ENCODE measurements at places on chromosomes 12 and 14.

- no peak for DNase-seq
Measured at GRCh38 chr14:50964683-50965390, 20.6 kb upstream of the PYGL start.

DNA sequence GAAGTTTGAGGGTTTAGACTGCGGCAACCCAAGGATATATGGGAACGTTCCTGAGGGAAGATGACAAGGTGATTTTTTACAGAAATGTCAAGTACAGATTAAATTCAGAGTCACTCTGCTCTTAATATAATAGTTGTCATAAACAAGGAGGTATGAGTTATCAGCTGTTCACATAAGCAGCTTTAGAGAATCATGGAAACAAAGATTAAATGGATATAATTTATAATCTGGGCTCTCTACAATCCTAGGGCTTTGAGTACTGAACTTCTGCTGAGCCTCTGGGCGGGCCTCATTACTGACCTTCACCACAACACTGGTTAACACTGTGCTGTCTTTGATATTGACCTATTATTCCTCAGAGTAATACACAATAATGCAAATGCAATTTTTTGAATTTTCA is 577.8 kb downstream of the RPS29 start:
- DNase-seq: no peak

DNA sequence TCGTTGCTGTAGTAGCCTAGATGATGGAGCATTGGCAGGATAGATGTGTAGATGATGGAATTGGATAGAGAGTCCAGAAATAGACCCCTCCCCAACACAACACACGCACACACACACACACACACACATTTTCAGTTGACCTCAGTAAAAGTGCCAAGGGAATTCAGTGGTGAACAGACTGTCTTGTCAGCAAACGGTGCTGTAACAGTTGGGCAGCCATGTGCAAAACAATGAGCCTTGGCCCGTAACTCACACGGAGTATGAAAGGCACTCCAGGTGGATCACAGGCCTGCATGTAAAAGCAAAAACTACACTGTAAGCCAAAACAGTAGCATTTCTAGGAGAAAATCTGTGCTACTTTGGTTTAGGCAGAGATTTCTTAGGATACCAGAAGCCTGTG is 87.8 kb downstream of the DDX51 start:
- DNase-seq: no peak

DNA sequence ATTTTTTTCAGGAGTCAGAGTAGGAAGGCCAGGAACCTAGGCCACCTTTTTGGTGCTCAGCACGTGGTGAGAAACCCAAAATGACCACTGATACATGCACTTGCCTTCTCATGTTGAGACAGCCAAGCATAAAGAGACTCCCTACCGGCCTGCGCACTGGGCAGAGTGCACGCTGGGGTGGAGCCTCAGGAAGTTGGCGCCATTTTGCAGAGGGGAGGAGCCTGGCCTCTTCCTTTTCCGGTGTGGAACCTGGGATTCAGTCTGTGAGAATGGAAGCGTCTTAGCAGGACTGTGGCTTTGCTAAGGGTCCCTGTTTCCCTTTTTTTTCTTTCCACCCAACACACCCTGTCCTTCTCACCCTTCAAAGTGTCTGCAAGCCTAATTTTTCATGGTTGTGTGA is 62.9 kb upstream of the RTRAF start:
- DNase-seq: no peak

- DNase-seq: no peak
Measured at GRCh38 chr14:32706721-32707519, 231.8 kb upstream of the NPAS3 start.

- DNase-seq: peak; percentile 20
Measured at GRCh38 chr14:105493921-105494605, 3.0 kb downstream of the TEDC1 start.

GRCh38 chr14:98931911-98932310 is 340.1 kb downstream of the BCL11B start:
- no peak for DNase-seq

- DNase-seq: no peak
Measured at GRCh38 chr14:51203881-51204280, 36.2 kb upstream of the TMX1 start.

- no peak for DNase-seq
Measured at GRCh38 chr14:75450381-75451276, 22.8 kb downstream of the JDP2 start.

GRCh38 chr12:78062786-78063185 is 232.1 kb downstream of the NAV3 start:
- DNase-seq: no peak

GRCh38 chr12:84384384-84384783 is 528.2 kb downstream of the SLC6A15 start:
- no peak for DNase-seq

GRCh38 chr12:22653075-22653474 is 28.1 kb downstream of the ETNK1 start:
- DNase-seq: no peak

DNA sequence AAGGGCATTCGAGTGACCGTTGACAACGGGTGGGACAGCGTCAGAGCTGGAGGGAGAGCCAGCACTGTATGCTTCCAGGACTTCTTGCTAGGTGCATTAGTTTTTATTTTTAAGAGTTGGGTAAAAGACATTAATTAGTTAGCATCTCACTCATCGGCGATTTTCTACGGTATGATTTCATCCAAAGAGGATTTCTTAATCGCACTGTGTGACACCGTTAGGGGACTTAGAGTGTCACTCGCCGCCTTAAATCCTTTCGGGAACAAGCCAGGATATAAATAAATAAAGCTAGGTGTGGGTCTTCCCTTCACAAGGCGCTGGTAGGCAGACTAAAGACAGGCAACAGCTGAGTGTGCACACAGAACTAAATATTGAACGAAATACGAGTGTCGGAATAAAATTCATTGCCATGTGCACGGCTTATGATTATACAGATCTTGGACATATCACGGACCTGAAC is 869 bp upstream of the NOVA1 start:
- DNase-seq: no peak

DNA sequence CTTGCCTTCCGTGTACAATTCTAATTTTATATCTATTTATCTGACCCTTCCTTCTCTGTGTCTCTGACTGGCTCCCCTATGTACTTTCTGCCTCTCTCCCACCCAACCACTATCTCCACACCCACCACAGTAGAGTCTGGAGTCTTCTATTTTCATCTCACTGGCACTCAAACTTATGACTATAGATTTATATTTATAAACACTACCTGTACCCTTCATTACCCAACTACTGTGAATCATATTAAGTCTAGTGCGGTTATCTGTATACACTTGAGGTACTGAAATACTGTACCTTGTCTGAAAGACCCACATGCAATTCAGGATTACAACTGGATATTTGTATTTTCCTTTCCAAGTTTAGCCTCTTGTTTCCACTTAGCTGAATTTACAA is 36.1 kb downstream of the ATP2B1 start:
- no peak for DNase-seq

- DNase-seq: no peak
Measured at GRCh38 chr12:130611026-130611905, 104.8 kb downstream of the RIMBP2 start.

GRCh38 chr12:48780381-48781025 is 8.4 kb downstream of the ADCY6 start:
- no peak for DNase-seq

DNA sequence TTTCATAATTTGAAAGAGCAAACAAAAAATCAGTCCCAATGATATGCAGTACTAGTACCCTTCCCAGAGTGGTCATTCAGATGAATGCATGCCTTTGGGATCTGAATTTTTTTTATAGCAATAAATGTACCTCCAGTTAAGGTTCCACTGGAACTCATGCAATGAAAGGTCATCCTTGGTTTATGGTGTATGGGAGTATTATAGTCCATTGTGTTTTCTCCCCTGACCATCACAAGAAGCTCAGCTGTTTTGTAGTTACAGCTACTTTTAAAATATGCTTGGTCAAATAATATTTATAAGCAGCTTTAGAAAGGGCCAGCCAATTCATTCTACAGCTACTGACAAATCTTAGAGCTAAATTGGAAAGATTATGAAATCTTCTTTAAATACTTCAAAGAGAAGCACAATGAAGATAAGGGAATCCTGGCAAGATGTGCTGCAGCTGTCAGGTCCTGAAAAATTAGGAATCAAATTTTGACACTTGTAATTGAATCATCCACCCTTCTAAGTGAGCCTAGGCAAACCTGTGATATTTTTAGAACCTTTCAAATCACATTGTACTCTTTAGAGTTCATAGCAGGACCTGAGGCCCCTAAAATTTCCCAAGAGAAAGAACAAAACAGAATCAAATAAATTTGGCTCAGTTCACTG is 46.5 kb downstream of the IFT81 start:
- no peak for DNase-seq

GRCh38 chr12:70628701-70629480 is 8.3 kb downstream of the PTPRB start:
- no peak for DNase-seq

DNA sequence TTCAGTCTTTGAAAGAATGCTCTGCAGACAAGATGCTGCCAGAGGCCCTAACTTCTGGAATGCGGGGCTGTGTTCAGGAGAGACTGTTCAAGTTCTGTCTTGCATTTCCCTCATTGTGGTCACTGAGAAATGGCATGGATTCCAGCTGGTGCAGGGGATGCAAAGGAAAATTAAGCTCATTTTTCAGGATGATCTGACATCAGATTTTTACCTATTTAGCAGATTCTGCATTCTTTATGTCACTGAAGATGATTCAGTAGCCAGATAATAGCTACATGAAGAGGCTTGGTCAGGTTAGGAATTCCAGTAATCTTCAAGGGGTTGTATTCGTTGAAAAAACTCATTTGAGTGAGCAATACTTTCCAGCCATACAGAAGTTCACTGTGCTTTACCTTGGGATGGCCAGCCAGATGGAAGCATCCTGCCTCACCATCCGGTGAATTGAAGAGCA is 16.1 kb upstream of the MFAP5 start:
- DNase-seq: no peak

- DNase-seq: no peak
Measured at GRCh38 chr14:58797010-58797429, 159.3 kb downstream of the DACT1 start.

DNA sequence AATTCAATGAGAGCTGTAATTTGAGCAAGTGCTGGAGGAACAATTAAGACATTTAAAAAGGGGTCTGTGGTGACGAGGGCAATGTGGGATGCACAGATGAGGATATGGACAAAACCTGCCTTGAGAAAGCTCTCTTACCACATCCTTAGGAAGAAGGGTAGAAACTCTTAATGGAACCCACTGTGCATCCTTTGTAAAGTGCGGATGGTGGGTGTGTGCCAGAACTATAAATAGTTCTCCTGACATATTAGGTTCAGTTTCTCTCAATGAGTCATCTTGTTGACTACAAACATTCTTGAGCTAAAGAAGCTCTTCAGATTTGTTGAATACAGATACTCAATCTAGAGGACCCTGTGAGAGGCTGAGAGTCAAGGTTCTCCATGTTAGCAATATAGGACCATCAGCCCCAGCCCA is 106.1 kb upstream of the ANO4 start:
- DNase-seq: no peak

GRCh38 chr12:98275131-98275475 is 240.3 kb upstream of the TMPO start:
- no peak for DNase-seq

DNA sequence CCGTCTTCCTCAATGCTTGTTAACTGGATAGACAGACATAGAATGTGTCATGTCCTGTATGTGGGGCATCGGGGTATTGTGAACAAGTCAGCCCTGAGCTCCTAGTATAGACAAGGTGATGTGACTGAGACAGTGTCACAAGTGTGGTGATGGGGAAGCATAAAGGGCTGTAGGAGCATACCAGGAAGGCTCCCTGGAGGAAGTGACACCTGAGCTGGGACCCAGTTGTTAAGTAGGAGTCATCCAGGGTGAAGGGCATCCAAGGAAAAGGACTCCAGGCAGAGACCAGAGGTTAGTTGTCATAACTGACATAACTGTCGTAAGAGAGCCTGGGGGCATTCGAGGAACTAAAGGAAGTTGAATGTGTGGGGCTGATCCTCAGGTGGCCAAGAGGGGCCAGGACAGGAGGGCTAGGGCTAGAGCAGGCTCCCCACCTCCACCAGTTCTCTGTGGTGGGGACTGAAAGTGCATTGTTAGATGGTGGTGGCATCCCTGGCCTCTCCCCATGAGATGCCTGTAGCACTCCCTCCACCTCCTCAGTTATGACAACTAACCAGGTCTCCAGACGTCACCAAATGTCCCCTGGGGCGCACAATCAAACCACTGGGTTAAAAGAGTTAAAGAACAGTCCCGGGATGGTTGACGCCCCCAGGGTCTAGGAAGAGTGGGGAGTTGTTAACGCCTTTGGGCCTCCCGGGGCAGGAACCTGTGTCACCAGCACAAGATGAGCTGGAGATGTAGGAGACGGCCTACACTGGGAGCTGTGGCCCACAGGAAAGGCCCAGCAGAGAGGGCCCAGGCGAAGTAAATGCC is 2.4 kb downstream of the FICD start:
- DNase-seq: no peak

DNA sequence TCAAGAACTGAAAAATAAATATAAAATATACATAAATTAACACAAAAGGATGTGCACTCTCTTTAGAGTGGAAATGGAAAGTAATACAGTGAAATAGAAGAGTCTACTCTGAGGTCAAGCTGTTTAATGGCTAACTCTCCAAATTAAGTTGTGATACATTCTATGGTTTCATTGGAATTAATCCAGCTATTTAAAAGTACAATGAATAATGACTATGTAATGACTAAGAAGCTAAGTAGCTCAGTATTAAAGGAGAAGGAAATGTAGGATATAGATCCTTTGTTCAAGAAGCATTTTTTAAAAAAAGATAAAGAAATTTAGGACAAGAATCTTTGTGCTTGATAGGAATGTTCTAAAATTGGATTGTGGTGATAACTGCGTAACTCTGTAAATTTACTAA is 85.3 kb downstream of the LRP6 start:
- DNase-seq: no peak

- no peak for DNase-seq
Measured at GRCh38 chr12:51669271-51669670, 78.2 kb downstream of the SCN8A start.

- no peak for DNase-seq
Measured at GRCh38 chr12:109655578-109655977, 58.0 kb upstream of the FAM222A start.

GRCh38 chr14:54662491-54663133 is 95.7 kb downstream of the SAMD4A start:
- DNase-seq: no peak

DNA sequence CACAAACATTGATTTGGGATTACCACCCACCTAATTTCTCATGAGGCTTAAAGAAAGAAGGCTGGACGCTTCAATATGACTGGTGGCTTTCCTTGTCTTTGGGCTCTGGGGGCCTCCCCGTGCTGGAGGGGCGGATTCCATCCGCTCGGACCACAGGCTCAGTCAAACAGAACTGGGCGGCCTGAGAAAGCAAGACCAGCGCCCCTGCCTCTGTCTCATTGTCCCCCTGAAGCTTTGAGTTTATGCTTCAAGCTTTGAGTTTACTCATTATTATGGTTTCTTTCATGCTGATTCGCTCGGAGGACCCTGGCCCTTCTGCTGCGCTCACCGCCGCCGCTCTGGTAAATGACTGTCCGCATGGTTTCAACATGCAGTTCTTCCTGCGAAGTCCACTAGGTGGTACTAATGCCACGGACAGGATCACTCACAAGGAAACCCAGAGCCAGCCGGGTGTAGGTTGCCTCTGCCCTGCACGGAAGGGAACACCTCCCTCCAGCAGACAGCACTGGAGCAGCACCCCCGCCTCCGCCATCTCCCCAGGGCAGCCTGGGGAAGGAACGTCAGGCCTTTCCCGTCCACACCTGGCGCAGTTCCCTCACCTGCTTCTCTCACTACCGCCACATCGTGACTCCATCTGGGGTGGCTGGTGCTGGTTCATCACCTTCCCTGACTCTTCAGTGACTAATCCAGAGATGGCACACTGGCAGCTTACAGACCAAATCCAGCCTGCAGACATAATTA is 13.2 kb upstream of the TIGAR start:
- peak; percentile 98 for DNase-seq

- DNase-seq: no peak
Measured at GRCh38 chr12:113230315-113231234, 9.3 kb downstream of the TPCN1 start.
